Type B pancreatic cell (in vitro differentiated cells): ENCODE measurements at places on chromosomes 2 and 18. TPM values are rescaled to one million over a fixed set of nuclear protein-coding genes. Genes with fewer than 3 reads are reported as not detected.

DNA sequence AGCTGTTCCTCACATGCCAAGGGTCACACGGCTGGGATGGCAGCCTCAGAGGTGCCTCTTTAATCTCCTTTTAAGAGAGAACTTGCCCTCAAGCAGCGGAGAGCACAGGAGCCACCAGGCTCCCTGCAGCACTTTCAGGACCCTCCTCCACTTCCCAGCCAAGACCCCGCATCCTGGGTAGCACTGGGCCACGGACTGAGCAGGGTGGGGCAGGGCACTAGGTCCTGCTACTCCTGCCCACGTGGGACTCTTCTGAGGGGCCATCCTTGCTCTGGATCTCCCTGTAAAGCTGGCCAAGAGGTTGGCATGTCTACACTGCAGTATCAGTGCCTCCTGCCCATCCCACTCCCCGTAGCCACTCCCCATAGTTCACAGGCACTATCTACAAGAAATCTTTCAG, 175.3 kb upstream of the GLI2 start:
- H3K4me1 ChIP-seq: peaks cover 12% of the 10 kb centered on the region
- no peaks in the 10 kb centered on the region for H3K36me3 ChIP-seq
- no peak for DNase-seq
- H3K27me3 ChIP-seq: peaks cover 6% of the 10 kb centered on the region
- H3K4me3 ChIP-seq: no peak overlapping the region

- peaks cover 11% of the 10 kb centered on the region for H3K36me3 ChIP-seq
- peaks cover 37% of the 10 kb centered on the region for H3K27me3 ChIP-seq
- H3K4me1 ChIP-seq: peaks cover 12% of the 10 kb centered on the region
Observed at GRCh38 chr2:96325884-96326255, 753 bp downstream of the ITPRIPL1 start.

DNA sequence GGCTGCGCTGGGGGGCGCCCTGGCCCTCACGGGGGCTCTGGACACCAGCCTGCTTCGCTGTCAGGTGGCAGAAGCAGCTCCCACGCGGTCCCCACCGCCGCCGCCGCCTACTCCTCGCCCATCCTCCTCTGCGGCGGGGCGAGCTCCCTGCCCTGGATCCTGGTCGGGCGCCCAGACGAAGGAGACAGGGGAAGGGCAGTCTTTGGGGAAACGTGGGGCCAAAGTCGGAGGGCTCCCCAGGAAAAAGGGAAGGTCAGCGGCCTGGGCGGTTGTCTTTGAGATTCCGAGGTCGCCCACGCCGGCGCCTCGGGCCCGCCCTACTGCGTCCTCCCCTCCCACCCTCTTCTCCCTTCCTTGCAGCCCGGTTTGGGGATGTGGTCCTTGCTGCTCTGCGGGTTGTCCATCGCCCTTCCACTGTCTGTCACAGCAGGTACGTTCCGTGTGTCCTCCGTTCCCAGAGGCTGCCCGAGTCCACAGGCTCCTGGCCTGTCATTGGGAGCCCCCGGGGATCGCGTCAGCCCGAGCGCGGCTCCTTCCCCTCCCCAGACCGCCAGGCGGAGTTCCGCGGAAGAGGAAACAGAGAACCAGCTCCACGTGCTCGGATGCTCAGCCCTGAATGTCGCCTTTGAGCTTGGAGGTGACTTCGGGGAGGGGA, 800 bp downstream of the IL1RL2 start:
- peak overlapping the region; percentile 59 for H3K27ac ChIP-seq
- H3K4me3 ChIP-seq: peak overlapping the region; percentile 86
- H3K4me1 ChIP-seq: peaks cover 6% of the 10 kb centered on the region
- H3K36me3 ChIP-seq: no peaks in the 10 kb centered on the region

- H3K36me3 ChIP-seq: no peaks in the 10 kb centered on the region
- H3K27ac ChIP-seq: no peak overlapping the region
- peaks cover 42% of the 10 kb centered on the region for H3K4me1 ChIP-seq
- no peak overlapping the region for H3K4me3 ChIP-seq
- peaks cover 10% of the 10 kb centered on the region for H3K27me3 ChIP-seq
Observed at GRCh38 chr2:197869041-197869440, 64.6 kb downstream of the PLCL1 start.

GRCh38 chr2:10246831-10247230, 55.9 kb upstream of the HPCAL1 start:
- H3K4me3 ChIP-seq: no peak overlapping the region
- H3K27me3 ChIP-seq: no peaks in the 10 kb centered on the region
- H3K36me3 ChIP-seq: no peaks in the 10 kb centered on the region
- H3K27ac ChIP-seq: no peak overlapping the region

GRCh38 chr2:18610090-18610489, 20.7 kb upstream of the NT5C1B start:
- peaks cover 9% of the 10 kb centered on the region for H3K4me1 ChIP-seq
- no peak overlapping the region for H3K27ac ChIP-seq
- H3K36me3 ChIP-seq: no peaks in the 10 kb centered on the region

- H3K36me3 ChIP-seq: no peaks in the 10 kb centered on the region
- H3K27ac ChIP-seq: no peak overlapping the region
- no peak for DNase-seq
- no peak overlapping the region for H3K4me3 ChIP-seq
Observed at GRCh38 chr2:18891600-18892345, 302.4 kb upstream of the NT5C1B start.

DNA sequence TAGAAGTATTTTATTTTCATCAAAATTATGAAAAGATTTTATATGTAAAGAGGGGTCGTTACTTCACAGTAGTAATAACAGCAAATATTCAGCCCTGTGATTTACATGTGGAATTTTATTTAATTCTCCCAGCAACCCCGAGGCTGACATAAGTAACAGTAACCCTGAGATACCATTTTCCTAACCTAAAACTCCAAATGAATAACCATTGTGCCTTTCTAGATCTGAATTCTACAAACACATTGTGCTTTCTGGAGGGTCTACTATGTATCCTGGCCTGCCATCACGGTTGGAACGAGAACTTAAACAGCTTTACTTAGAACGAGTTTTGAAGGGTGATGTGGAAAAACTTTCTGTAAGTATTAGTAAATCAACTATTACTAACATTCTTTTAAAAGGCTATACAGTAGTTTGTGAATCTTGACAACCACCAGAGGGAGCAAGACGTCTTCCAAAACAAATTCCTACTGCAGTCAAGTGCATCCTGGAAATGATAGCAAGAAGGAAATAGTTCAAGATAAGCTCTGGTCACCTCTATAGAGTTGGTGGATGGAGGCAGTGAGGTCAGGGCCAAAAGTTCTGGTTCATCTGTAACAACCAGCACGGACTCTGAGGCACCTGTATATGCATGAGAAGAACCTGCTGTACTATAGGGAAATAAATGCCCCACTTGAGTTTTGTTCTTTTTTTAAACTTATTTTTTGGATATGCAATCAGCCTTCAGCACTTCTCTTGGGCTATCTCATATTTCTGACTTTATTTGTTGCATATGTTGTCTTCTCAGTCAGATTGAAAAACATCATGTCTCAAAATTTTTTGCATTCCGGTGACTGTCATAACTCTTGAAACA, 37.4 kb downstream of the ACTR2 start:
- DNase-seq: no peak
- no peak overlapping the region for H3K4me3 ChIP-seq
- peaks cover 33% of the 10 kb centered on the region for H3K36me3 ChIP-seq
- H3K27me3 ChIP-seq: no peaks in the 10 kb centered on the region
- peak overlapping the region; percentile 22 for H3K27ac ChIP-seq

DNA sequence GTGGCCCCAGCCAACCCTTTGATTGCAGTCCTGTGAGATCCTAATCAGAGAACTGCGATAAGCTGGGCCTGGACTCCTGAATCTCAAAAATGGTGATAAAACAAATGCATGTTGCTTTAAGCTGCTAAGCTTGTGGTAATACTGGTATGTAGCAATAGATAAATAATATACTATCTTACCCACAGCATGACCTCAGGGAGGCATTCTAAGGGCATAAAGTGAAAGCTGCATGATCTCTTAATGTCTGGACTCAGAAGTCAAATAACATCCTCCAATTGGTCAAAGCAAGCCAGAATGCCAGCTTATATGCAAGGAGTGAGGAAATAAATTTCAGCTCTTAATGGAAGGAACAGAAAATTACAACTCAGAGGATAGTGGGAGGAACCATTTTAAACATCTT, 246.1 kb downstream of the FSIP2 start:
- H3K4me3 ChIP-seq: no peak overlapping the region
- no peak for DNase-seq
- no peaks in the 10 kb centered on the region for H3K4me1 ChIP-seq

- no peak for DNase-seq
- peaks cover 70% of the 10 kb centered on the region for H3K27me3 ChIP-seq
- H3K4me1 ChIP-seq: peaks cover 4% of the 10 kb centered on the region
- H3K4me3 ChIP-seq: peak overlapping the region; percentile 74
- H3K36me3 ChIP-seq: no peaks in the 10 kb centered on the region
- H3K27ac ChIP-seq: no peak overlapping the region
Observed at GRCh38 chr2:26694001-26694400, 1.5 kb downstream of the KCNK3 start.

- peaks cover 11% of the 10 kb centered on the region for H3K4me1 ChIP-seq
- H3K36me3 ChIP-seq: no peaks in the 10 kb centered on the region
- DNase-seq: peak; percentile 62
Observed at GRCh38 chr2:232892843-232893242, 22.8 kb downstream of the SNORC start.

DNA sequence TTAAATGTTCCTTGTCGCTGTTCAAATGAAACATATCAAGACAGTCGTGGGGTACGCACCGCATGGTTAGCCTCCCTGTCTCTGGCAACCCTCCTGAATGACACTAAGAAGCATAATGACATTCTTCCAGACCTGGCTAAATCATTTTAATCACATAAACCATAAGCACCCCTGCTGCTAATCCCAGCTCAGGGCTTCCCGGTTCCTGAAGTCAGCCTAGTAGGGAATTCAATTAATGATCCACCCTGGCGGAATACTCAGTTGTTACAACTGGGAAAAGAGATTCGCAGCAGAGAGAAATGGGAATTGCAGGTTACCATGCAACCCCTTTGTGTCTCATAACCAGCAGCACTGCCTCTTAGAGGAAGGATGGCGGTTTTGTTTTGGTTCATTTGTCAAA, 200.8 kb upstream of the AGAP1 start:
- H3K27me3 ChIP-seq: peaks cover 12% of the 10 kb centered on the region
- no peak overlapping the region for H3K4me3 ChIP-seq
- no peaks in the 10 kb centered on the region for H3K4me1 ChIP-seq
- no peak overlapping the region for H3K27ac ChIP-seq
- DNase-seq: no peak
- H3K36me3 ChIP-seq: no peaks in the 10 kb centered on the region

- peaks cover 37% of the 10 kb centered on the region for H3K4me1 ChIP-seq
- no peaks in the 10 kb centered on the region for H3K27me3 ChIP-seq
- no peak for DNase-seq
- H3K27ac ChIP-seq: peak overlapping the region; percentile 6
- H3K36me3 ChIP-seq: no peaks in the 10 kb centered on the region
Observed at GRCh38 chr2:165471349-165471950, 2.0 kb downstream of the CSRNP3 start.

DNA sequence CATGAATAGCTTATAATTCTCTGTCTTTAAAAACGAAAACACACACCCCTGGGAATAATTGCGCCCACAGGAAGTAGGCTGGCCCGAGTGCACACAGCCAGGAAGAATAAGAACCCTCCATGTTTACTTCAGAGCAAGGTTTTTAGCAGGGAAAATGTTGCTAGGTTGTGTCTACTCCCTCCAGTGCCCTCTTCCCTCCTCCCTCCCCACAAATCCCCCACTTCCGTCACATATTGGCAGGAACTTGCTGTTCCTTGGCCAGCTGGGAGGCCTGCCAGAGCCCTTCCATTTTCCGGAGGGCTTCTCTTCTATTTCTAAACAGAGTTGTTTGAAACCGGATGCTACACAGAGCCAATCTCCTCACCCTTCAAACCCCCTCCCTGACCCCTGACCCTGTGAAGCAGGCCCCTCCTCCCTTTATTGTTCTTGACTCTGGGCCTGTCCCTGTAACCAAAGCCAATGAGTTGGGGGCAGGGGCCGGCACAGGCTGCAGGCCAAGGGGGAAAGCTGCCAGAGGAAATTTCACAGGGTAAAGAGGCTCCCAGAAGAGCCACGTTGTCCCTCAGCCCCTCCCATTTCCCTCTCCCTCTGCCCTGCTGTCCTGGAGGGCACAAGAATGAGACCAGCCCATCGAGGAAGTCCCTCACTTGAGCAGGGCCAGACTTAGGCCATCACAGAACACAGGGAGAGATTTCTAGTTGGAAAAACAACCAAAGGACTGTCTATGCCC, 49.8 kb upstream of the LGALSL start:
- no peaks in the 10 kb centered on the region for H3K27me3 ChIP-seq
- H3K4me1 ChIP-seq: peaks cover 70% of the 10 kb centered on the region
- no peaks in the 10 kb centered on the region for H3K36me3 ChIP-seq
- peak overlapping the region; percentile 70 for H3K27ac ChIP-seq

DNA sequence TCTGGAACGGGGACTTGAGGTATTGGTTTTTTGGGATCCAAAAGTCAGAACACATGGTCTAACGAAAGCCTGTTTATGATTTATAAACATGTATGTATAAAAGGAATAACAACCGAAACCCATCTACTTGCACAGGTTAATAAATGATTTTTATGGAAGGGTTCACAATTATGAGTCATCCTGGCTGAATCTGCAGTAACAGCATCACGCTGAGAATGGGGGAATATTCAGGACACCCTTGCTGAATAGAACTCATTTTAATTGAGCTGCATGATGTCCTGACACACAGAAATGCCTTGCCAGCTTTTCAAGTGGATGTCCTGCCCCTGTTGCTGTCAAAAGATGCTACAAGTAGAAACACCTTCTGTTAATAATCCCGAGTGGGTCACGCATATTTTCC, 54.7 kb upstream of the TGFA start:
- H3K36me3 ChIP-seq: no peaks in the 10 kb centered on the region
- H3K4me1 ChIP-seq: no peaks in the 10 kb centered on the region
- peaks cover 34% of the 10 kb centered on the region for H3K27me3 ChIP-seq
- H3K4me3 ChIP-seq: no peak overlapping the region

DNA sequence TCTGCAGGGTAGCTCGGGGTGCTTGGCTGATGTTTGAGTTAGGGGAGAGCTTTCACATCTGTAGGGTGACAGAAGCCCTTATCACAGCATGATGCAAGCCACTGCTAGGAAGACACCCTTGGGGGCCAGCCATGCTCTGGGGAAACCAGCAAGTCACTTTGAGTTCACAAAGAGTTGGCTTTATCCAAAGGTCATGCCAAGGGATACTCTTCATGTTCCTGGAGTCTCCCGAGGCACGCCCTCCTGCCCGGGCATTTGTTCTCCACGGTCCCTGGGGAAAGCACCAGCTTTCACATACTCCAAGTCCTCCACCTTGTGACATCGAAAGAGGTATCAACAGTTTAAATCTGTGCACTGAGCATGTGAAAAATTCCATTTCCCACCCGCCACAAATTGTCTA, 227.7 kb downstream of the VAPA start:
- H3K36me3 ChIP-seq: peaks cover 4% of the 10 kb centered on the region
- H3K4me1 ChIP-seq: peaks cover 40% of the 10 kb centered on the region
- H3K27ac ChIP-seq: peak overlapping the region; percentile 82
- no peaks in the 10 kb centered on the region for H3K27me3 ChIP-seq
- no peak for DNase-seq

OSBPL6 gene
- 2.9 and 6.9 TPM in 2 replicates for total RNA-seq

B4GALT6 gene
- 35.9 and 47.5 TPM in 2 replicates for total RNA-seq

UPP2 gene
- not detected in 2 replicates for total RNA-seq

CDH2 gene
- total RNA-seq: 38.2 and 145 TPM in 2 replicates

TNS1 gene
- total RNA-seq: 59.2 and 87.5 TPM in 2 replicates

UGT1A10 gene
- total RNA-seq: not detected in 2 replicates

PLGLB1 gene
- total RNA-seq: 1.5 and 6.4 TPM in 2 replicates

AGXT gene
- total RNA-seq: 0.51 and 1.00 TPM in 2 replicates
